Activated naive CD8-positive, alpha-beta T cell treated with anti-CD3 and anti-CD28 coated beads, Interleukin-2, amount 50 U/mL, for 24 hours (primary cell): ENCODE measurements at places on chromosomes 13 and 19.

DNA sequence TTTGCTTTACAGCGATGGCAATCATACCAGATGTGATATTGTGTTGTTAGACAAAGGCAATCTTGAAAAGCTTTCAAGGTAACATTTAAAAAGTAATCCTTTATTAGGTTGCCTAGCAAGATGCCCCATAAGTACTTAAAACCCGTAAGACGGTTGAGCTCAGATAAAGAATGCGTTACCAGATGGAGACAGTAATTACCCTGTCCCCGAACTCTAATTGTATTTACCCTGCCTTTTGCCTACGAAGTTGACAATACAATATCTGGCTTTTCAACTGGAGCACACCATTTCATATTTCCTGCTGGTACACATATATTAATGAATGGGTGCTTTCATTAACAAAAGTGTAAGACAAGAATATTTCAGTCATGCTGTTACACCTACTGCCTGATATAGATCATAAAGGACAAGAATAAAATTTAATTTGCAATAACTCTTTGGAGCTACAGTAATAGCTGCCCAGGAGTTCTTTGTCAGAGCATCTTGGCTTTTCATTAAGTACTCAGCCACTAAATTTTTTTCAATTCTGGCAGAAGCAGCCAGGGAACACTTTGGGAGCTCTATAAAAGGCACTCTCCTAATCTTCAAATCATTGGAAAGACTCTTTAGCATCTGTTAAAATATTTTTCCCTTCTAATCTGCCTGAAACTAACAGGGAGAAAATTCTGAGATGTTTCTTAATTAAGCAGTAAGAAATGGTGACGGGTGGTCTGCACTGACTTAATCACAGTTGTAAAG lies 63.8 kb downstream of the DCT start:
- no peak for DNase-seq

- DNase-seq: no peak
Measured at GRCh38 chr13:69389899-69390298, 717.7 kb upstream of the ATXN8OS start.

GRCh38 chr13:98803111-98803561 lies 50.7 kb upstream of the SLC15A1 start:
- no peak for DNase-seq

DNA sequence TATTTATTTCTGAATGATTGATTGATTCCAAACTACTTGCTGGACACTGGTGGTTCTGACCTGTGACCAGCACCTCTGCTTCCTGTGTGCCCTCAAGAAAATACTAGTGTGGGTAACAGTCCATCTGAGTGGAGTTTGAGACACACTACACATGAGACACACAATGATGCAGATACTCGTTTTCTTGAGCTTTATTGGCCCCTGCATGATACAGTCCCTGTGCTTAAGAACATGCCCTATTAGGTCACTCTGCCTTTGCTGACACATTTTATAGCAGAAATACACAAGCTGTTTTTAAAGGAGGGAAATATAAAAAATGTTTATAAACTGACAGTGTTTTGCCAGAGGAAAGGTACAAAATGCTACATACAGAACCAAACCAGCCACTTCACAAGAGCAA lies 126.9 kb downstream of the STK24 start:
- DNase-seq: no peak

GRCh38 chr13:63209330-63210017 lies 1793.8 kb upstream of the PCDH20 start:
- no peak for DNase-seq

DNA sequence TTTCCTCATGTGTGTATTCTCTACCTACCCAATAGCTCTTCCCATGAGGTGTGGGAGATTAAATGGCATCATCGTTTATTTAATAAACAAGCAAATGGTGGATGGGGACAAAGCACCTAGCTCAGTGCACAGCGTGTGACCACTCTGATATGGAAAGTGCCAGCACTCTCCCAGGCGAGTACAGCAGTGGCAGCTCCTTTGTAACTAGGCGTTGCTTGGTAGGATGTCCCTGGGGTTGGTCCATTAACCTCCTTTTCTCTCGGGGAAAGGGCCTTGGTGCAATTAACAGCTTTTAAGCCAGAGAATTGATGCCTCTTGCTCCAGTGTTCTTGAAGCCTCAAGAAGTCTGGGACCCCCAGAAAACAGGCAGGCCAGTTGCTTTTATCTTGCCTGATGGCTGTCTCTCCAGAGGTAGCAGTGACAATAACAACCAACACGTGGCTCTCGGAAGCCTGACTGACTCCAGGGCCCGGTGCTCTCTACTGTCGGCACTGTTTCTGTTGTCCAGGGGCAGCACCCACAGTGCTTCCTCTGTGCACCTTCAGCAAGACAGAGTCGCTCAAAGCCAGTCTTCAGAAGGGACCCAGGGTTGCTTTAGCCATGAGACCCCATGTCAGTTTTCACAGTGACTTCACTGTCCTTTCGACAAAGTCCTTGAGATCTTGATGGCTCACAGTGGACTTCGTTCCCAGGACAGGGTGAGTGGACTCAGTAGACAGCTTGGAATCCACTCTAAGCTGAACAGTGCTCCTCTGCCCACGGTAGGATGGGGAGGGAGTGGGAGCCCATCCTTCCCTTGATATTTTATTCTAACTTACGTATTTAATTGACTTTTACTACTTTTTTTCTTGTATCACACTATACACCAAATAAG lies 33.9 kb upstream of the NPAS1 start:
- DNase-seq: no peak

- DNase-seq: no peak
Measured at GRCh38 chr13:40287428-40287827, 379.0 kb downstream of the FOXO1 start.

DNA sequence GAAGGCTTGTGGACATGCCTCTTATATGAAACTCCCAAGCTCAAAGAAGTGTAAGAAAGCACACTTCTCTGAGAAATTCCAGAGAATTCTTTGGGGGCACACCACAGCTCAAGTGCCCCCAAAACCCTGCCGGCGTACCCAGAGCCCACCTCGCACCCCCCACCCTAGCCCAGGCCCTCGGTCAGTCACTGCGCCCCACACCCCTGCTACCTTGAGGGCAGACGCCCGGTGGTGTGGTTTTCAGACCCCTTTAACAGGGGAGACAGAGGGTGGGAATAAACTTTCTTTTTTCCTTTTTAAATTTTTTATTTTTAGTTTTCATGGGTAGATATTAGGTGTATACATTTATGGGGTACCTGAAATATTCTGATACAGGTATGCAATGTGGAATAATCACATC lies 29.5 kb downstream of the PEPD start:
- DNase-seq: no peak

- DNase-seq: peak; percentile 71
Measured at GRCh38 chr19:54517483-54517882, 14.9 kb downstream of the LAIR2 start.

GRCh38 chr13:43529796-43530195 lies 257.0 kb downstream of the ENOX1 start:
- no peak for DNase-seq

- no peak for DNase-seq
Measured at GRCh38 chr19:51535535-51535934, 4.1 kb upstream of the SIGLEC6 start.

- no peak for DNase-seq
Measured at GRCh38 chr19:2529473-2529918, 53.6 kb downstream of the GADD45B start.

GRCh38 chr19:55544776-55545439 lies 435 bp downstream of the SBK3 start:
- no peak for DNase-seq

DNA sequence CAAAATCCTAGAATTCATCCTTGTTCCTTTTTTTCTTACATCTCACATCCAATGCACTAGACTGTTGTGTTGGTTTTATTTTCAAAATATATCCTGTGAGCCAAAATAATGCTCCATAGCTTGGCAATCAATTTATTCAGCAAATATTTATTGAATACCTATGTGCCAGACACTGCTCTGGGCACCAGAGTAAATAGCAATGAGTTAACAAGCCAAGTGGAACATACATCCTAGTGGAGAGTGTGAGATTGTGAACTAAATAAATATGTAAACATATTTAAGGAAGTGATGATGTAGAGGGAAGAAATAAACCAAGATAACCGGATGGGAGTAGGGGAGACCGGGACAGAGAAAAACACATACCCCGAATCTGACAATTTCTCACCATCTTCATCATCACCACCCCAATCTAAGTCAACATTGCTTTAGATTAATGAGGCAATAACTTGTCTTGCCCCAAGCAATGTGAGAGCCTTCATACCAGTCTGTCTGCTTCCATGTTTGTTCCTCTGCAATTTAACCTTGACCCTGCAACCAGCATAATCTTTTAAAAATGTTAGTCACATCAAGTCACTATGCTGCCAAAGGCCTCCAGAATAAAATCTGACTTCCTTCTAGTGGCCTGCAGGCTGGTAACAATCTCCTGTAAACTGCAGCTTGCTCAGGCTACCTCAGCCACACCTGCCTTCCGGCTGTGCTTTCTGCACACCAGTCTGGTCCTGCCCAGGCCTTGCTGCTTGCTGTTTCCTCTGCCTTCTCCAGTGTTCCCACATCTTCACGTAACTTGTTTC lies 199.2 kb downstream of the DLEU7 start:
- no peak for DNase-seq

DNA sequence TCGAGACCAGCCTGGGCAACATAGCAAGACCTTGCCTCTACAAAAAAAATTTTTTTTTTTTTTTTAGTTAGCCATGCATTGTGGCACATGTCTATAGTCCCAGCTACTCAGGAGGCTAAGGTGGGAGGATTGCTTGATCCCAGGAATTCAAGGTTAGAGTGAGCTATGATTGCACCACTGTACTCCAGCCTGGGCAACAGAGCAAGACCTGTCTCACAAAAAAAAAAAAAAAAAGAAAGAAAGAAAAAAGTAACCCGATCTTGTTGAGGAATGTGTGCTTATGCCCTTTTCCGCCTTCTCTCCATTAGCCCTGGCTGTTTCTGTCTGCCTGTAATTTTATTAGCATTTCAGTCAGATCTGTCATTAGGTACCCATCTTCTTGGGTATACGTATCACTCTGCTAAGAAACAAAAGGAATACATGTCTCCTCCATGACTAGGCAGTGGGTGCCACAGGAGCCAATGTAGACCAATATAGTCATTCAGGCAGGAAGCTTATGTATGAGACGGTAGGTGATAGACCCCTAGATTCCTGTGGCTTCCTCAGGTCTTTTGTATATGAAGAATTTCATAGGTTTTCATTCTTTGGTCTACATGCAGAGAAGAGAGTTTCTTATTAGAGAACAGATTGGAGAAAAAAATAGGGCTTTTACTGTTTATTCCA lies 59.6 kb upstream of the NPAS1 start:
- no peak for DNase-seq

DNA sequence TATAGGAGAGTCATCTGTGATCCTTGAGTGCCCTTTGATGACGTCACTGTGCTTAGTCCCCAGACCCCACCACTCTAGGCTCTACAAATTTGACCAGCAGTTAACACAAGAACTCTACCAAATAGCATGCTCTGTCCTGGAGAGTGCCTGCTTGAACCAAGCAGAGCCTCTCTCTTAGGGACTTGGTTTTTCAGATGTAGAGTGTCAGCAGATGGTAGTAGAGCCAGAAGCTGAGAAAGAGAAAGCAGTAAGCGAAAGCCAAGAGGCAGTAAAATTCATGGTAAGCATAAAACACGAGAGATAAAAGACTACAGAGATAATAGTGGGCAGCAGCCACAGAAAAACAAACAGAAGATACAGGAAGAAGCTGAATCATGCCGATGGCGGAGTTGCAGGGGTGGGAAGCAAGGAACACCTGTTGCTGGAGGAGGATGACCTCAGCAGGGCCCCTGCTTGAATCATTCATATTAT lies 193.3 kb downstream of the SLC7A1 start:
- DNase-seq: no peak

DNA sequence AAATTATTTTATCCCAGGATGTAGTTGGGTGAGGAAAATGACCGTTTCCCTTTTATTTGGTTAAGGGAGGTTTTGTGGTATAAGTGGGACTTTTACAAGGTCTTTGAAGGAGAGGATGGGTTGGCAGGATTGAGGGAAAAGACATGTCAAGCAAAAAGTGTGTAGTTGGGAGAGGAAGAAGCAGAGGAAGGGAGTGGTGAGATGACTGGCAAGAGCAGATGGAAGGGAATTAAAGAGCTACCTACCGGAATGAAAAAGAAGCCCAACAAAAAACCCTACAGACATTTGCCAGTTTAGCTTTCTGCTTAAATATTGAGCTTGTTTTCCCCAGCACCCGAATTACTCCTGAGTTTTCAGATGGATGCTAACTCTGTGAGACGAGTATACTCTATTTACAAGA lies 19.6 kb downstream of the FRY start:
- no peak for DNase-seq

- DNase-seq: no peak
Measured at GRCh38 chr13:45120967-45121831, 889 bp downstream of the GTF2F2 start.

- no peak for DNase-seq
Measured at GRCh38 chr13:46197299-46198048, 14.3 kb upstream of the LRRC63 start.

- DNase-seq: peak; percentile 22
Measured at GRCh38 chr19:49200238-49200862, 42.8 kb downstream of the TRPM4 start.

- DNase-seq: no peak
Measured at GRCh38 chr19:16202320-16203255, 4.9 kb downstream of the AP1M1 start.

- no peak for DNase-seq
Measured at GRCh38 chr19:1601613-1602064, 3.6 kb downstream of the UQCR11 start.

GRCh38 chr19:47437500-47437899 lies 18.2 kb upstream of the MEIS3 start:
- no peak for DNase-seq

DNA sequence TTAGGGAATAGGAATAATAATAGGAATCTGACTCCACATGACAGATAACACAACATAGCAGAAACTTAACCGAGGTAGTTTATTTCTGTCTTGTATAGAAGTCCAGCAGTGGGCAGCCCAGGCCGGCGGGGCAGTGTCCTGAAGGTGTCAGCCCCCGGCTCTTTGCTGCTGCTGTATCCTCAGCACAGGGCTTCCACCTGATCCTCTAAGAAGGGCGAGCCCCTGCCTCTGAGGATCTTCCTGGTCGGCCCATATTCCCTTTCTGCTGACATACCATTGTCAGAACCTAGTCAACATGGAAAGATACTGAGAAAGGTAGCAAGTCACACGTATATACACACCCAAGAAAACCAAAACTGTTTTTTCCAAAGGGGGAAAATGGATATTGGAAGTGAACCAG lies 56.2 kb upstream of the GPR183 start:
- DNase-seq: no peak
